Suppressor macrophage treated with lipopolysaccharide for 4 hours (primary cell): ENCODE measurements at places on chromosomes 1 and 21.

- no peak for DNase-seq
These were observed 77.7 kb upstream of the ADAM30 start for GRCh38 chr1:119974013-119974412.

DNA sequence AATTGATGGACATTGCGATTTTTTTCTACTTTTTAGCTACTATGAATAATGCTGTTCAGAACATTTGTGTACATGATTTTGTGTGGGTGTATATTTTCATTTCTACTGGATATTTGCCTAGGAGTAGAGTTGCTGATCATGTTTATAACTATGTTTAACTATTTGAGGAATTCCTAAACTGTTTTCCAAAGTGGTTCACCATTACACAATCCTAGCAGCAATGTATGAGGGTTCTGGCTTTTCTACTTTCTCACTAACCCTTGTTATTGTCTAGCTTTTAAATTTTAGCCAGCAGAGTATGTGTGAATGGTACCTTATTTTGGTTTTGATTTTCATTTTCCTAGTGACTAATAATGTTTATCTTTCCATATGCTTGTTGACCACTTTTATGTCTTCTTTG lies 86.2 kb downstream of the ATG4C start:
- DNase-seq, result no peak

DNA sequence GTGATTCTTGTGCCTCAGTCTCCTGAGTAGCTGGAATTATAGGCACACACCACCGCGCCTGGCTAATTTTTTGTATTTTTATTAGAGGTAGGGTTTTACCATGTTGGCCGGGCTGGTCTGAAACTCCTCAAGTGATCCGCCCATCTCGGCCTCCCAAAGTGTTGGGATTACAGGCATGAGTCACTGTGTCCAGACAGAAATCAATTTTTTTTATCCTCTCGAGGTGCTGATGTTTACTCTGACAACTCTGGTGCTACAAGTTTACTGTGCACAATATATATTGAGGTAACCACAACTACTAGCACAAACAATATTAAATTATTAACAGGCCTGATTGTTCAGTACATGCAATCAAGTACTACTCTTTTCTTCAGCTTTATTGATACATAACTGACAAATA lies 39.7 kb downstream of the F13B start:
- DNase-seq, result no peak

DNA sequence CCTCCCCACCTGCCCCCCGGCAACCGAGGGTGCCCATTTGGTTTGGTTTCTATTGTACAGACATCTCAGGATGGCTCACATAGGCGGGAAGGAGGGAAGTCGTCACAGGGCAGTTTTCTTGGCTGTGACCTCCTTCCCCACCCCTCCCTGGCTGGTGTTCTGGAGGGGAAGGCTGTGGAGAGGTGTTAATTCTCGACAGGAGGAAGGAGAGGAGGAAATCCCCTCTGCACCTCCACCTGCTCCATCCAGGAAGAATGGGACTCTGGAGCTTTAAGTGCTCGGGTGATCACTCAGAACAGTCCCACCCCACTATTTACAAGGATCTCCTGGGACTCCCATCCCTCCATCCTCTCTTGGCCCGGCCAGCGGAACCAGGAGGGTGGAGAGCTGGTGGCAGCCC lies 7.6 kb downstream of the MEX3A start:
- no peak for DNase-seq

DNA sequence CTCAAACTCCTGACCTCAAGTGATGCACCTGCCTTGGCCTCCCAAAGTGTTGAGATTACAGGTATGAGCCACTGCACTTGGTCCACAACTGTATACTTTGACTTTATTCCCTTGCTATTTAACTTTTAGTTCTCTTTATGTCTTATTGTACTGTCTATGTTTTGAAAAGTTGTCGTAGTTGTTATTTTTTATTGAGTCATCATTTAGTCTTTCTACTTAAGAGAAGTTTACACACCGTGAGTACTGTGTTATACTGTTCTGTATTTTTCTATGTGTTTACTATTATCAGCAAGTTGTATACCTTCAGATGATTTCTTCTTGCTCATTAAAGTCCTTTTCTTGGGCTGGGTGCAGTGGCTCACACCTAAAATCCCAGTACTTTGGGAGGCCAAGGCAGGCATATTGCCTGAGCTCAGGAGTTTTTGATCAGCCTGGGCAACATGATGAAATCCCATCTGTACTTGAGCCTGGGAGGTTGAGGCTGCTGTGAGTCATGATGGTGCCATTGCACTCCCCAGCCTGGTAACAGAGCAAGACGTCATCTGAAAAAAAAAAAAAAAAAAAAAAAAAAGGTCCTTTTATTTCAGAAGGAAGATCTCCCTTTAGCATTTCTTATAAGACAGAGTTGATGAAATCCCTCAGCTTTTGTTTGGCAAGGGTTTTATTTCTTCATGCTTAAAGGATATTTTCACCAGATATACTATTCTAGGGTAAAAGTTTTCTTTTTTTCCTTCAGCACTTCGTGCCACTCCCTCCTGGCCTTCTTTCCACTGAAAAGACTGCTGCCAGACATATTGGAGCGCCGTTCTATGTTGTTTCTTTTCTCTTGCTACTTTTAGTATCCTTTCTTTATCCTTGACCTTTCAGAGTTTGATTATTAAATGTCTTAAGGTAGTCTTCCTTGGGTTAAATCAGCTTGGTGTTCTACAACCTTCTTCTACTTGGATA lies 47.6 kb downstream of the TNFSF18 start:
- peak; percentile 43 for DNase-seq

DNA sequence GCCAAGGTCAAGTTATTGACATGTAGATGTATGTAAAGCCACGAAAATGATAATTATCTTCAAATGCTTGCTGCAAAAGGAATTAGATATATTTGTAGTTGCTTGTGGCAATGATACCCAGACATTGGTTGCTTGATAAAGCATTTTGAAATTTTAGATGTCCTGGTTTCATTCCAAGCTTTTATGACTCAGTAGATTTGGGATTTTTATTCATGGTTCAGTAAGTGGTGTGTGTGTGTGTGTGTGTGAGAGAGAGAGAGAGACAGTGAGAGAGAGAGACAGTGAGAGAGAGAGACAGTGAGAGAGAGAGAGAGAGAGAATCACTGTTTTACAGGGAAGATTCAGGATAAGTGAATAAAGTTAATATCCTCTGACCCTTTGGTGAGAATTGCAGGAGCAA lies 498.2 kb upstream of the C1orf87 start:
- DNase-seq, result no peak

- DNase-seq, result peak; percentile 46
These were observed 55.1 kb downstream of the CD58 start for GRCh38 chr1:116515702-116516101.

- no peak for DNase-seq
These were observed 54.9 kb downstream of the KLHDC7A start for GRCh38 chr1:18535391-18536210.

GRCh38 chr1:177566495-177566894 lies 395.7 kb downstream of the BRINP2 start:
- no peak for DNase-seq

DNA sequence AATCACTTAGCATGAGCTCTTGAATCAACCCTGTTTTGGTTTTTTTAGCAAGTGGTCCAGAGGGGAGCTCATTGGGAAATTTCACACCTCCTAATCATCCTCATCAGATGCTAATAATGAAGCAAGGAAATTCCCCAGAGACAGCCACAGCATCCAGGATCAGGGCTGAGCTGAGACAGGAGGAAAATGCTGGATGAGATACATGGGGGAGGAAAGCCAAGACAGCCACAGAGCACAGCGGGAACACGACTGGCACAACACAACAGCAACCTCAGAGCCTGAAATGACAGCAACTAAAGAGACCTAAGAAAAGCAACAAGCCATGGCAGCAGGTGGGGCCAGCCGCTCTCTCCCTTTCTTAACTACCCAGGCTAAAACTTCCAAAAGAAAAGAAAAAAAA lies 70.4 kb downstream of the UBR4 start:
- DNase-seq, result no peak

DNA sequence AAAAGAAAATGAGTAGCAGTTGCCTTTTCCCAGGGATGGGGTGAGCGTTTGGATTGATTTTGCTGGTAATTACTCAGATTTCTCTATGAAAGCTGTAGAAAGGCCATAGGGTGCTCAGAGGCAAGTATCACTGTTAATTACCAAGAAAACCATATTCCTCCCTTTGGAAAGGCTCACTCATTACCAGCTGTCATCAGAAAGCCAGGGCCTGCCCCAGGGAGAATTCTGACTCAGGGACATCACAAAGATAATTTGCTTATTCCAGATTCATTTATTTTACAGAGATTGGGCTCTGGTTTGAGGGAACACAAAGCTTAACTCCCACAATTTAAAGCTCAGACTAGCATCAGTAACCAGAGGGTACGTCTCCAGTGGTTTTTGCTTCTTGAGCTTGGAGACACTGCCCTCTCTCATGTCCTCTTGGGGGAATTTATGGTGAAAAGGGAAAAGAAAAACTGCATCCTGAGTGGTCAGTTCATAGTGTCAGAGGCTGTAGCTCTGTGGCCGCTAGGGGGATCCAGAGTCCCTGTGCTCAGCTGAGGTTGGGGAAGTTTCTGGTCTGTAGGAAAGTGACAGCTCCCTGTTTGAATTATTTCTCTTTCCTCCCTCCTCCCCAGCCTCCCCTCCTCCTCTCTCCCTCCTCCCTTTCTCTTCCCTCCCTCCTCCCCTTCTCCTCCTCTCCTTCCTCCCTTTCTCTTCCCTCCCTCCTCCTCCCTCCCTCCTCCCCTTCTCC lies 204.3 kb downstream of the KCNJ6 start:
- peak; percentile 78 for DNase-seq

DNA sequence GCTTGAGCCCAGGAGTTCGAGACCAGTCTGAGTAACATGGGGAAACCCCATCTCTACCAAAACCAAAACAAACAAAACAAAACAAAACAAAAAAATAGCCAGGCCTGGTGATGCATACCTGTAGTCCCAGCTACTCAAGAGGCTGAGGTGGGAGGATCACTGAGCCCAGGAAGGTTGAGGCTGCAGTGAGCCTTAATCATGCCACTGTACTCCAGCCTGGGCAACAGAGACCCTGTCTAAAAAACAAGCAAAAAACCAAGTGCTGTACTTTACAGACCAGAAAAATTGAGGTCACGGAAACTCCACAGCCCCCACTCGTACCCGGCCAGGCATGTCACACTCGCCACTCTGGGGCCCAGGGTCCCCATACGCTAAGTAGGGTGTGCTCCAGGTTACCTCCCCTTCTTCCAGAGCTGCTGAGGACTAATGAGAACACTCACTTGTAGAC lies 22.9 kb downstream of the ATP2B4 start:
- DNase-seq, result no peak

- peak; percentile 5 for DNase-seq
These were observed 131.3 kb upstream of the C1orf21 start for GRCh38 chr1:184255560-184255959.

GRCh38 chr1:218347723-218348627 lies 2.8 kb downstream of the TGFB2 start:
- no peak for DNase-seq

DNA sequence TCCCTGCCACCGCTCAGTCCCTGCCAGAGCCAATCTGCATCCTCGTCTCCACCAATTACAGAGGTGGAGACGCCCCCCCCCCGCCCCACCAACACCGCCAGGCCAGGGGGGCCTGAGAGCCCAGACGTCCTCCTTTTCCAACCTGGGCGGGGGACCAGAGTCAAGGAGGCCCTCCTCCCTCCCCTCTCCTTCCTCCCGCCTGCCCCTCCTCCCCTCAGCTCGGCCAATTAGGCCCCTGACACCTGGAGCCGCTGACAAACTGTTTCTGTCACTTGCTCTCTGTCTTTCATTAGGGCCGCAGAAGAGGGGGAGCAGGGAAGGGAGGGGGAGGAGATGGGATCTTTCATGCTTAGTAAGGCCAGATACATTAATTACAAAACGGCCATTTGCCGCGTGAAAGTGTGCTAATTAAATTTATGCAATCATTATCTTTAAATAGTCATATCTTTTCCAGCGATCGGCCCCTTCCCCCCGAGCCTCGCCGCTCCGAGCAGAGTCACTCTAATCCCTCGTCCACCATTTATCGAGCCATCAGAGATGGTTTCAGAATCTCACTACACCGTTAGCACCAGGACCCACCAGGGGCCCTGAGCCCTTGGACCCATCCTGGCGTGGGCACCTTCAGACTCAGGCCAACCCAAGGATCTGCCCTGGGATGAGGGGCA lies 94.7 kb downstream of the PAX7 start:
- DNase-seq, result no peak

DNA sequence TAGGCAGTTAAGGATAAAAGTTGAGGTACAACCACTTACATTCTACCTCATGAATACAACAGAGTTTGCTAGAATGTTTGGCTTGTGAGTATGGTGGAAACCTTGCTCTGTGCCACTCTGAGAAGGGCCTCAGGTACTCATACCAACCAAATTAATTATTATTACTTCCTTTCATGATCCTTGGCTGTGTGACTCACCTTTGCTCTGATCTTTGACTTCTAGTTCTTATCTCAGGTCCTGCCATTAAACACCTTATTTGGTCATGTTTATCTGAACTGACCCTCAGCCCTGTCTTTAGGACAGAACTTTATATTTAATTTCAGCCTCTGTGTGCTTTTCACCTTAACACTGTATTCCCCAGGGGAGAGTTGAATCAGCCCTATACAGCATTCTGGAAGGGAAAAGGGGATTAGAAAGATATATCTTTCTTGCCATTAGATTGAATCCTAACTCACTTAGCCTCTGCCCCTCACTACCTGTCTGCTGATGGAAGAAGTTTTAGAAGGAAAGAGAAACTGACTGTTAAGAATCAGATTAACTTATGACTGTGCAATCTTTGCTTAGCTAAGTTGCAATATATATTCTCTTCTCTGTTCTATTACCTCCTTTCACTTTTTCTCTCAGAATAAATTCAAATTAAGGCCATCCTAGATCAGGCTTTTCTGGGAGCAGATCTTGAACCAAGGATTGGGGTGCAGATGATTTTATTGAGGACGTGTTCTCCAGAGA lies 260.4 kb upstream of the DPYD start:
- no peak for DNase-seq

DNA sequence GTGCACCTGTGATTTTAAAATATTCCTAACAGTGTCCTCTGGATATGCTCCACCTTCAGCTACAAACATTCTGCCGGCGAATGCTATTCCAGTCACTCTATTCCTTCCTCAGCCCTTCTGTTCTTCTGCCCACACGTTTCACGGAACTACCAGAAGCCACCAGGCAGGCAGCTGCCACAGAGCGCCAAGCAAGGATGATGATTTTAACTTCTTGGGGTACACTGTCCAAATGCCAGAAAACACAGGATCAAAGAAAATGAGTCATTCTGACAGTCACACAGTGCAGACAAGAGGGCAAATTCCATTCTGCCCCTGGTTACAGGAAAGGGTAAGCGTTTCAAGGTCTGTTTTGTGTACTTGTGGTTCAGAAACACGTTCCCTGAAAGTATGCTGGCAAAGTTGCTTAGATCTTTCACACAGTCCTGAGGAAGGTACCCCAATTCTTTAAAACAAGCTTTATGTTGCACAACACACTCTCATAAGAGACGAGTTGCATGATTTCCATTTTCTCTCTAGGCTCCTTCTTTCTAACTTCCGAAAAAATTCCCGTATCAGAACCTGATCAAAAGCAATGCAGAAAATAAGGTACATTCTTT lies 508.3 kb upstream of the PKN2 start:
- DNase-seq, result no peak

DNA sequence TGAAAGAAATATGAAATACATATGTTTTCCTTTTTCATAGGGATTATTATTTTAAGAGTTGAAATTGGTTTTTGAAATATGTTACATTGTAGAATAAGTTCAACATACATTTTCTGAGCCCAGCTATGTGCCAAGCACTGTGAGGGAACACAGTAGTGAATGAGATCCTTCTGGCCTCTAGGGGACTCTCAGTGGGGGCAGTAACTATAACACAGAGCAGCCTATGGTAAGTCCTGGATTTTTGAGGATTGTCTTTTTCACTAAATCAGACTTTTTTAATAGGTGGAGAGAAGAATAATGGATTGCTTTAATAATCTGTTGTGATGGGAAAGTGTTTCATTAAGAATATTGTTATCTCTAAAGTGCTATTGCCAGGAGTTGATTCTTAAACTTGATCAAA lies 2.4 kb downstream of the DNAJC6 start:
- no peak for DNase-seq
